HFFc6 (cell line): ENCODE measurements at places on chromosomes 6 and 20.

DNA sequence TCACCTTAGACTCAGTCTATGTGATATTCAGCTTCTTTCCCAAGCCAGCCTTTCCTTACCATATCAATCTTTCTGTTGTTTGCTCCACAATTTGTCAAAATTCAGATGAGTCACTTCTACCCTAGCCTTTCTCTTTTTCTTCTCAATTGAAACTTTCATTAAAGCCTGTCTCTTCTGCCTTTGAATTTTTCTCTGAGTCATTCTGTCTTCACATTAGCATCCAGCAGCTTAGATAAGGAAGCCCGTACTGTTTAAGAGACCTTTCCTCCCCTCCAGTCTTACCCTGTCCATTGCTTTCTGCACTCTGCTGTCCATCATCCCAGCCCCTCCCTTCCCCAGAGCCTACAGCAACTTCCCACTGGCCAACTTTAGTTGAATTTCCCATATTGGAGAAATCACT is 34.9 kb upstream of the RALGAPA2 start:
- no peaks in the 10 kb centered on the region for H3K4me1 ChIP-seq
- DNase-seq, result no peak
- H3K27me3 ChIP-seq, result peaks cover 2% of the 10 kb centered on the region; the same call in 1 of the 2 replicates
- no peaks in the 10 kb centered on the region for H3K36me3 ChIP-seq

- no peaks in the 10 kb centered on the region for H3K27me3 ChIP-seq
- H3K4me3 ChIP-seq, result peak overlapping the region; percentile 2; the same call in 1 of the 2 replicates
- H3K27ac ChIP-seq, result peak overlapping the region; percentile 1
- no peaks in the 10 kb centered on the region for H3K36me3 ChIP-seq
- peak; percentile 13 for DNase-seq
Measured at GRCh38 chr20:46085179-46085851, 4.4 kb downstream of the NCOA5 start.

DNA sequence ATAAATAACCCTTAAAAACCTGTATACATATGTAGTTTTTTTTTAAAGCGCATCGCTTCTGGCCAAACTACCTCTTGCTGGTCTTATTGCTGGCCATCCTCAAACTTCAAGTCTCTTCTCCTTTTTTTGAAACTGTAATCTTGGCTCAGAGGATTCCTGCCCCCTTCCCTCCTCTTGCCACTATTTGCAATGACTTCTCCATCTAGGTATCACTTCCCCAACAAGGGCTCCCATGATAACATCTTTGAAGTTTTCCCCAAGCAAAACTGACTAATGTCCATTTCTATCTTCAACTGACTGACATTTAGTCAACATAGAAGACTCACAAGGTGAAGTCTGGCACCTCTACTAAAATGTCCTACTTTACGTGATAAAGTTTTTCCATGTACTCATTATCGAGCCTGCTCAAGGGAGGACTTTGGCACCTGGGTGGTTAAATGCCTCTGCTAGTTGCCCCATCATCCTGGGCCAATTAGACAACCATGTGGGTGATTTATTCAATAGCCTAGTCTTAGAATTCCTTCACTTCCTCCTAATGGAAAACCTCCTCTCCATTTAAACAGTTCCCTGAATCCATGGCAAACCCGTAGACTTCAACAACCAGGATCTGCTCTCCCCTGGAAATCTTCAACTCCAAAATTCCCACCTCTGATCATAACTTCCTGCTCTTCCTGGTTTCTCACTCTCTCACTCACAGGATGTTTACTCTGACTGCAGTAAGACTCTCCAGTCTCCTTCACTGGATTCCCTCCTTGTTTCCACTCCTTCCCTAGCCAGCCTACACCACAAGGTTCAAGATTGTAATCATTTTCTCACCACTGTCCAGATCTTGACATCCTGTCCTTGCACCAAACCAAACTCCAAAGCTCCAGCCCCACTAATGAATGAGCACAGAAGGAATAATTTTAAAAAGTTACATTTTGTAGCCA is 9.4 kb upstream of the PLAGL1 start:
- peaks cover 14% of the 10 kb centered on the region for H3K4me1 ChIP-seq
- DNase-seq, result no peak
- no peak overlapping the region for H3K4me3 ChIP-seq
- peaks cover 9% of the 10 kb centered on the region for H3K27me3 ChIP-seq
- H3K27ac ChIP-seq, result no peak overlapping the region

DNA sequence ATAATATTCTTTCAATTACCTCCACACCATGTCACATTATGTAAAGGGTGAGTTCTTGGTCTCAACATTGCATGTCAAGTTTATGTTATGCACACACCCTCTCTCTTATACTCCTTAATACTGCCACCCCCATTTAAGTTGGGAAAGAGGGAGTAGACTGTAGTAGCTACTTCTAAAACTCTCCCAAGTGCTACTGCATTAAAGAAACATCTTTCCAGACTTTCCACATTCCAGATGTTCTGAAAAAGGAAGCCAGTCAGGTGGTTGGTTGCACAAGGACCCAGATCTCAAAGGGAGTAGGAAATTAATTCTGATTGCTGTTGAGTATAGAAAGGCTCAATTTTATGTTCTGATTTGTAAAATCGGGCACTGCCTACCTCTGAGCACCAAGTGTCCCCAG is 419.5 kb downstream of the CD83 start:
- H3K4me1 ChIP-seq, result peaks cover 22% of the 10 kb centered on the region
- H3K27me3 ChIP-seq, result peaks cover 13% of the 10 kb centered on the region
- H3K36me3 ChIP-seq, result no peaks in the 10 kb centered on the region
- no peak overlapping the region for H3K4me3 ChIP-seq
- H3K27ac ChIP-seq, result no peak overlapping the region

- H3K4me3 ChIP-seq, result no peak overlapping the region
- DNase-seq, result no peak
- H3K27ac ChIP-seq, result no peak overlapping the region
- H3K27me3 ChIP-seq, result peaks cover 23% of the 10 kb centered on the region
- H3K4me1 ChIP-seq, result peaks cover 9% of the 10 kb centered on the region; the same call in 1 of the 2 replicates
- H3K36me3 ChIP-seq, result no peaks in the 10 kb centered on the region
Measured at GRCh38 chr20:1204113-1204512, 859 bp downstream of the C20orf202 start.

- H3K27me3 ChIP-seq, result peaks cover 10% of the 10 kb centered on the region
- no peak overlapping the region for H3K27ac ChIP-seq
- no peak for DNase-seq
Measured at GRCh38 chr6:110331816-110332215, 26.3 kb downstream of the METTL24 start.
